ENCODE measurements at places on chromosomes 6 and 20. TPM values are rescaled to one million over a fixed set of nuclear protein-coding genes. Genes with fewer than 3 reads are reported as not detected.

The DST gene
- 206 TPM for total RNA-seq

- DNase-seq, result no peak
These were observed 87.8 kb downstream of the CTNNBL1 start for GRCh38 chr20:37781626-37782025.

DNA sequence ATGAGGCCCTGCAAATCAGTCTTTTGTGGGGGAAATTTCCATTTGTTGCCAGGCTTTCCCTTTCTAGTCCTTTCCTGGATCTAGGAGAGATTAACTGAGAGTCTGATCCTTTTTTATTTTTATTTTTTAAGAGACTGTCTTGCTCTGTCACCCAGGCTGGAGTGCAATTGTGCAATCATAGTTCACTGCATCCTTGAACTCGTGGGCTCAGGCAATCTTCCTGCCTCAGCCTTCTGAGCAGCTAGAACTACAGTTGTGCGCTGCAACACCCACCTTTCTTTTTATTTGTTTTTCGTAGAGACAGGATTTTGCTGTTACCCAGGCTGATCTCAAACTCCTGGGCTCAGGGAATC, 22.9 kb downstream of the OR2B2 start:
- DNase-seq, result no peak

DNA sequence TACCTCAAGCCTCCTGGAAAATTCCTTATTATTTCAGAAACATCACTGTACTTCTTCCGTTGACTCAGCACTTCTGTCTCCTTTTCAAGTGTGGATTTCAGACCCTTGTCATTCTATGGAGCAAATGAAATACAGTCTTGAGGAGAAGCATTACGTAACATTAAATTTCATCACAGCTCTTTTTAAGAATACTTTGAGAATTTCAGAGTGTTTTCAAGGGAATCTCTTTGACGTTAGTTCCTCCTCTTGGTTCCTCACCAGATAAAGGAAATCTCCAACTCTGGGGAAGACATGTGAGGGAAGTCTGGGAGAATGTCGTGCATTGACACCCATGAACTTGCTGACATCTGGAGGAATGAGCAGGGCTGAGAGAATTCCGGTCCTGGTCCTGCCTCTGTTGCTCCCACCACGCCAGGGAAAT, 32.3 kb downstream of the UST start:
- no peak for DNase-seq

- DNase-seq, result no peak
These were observed 30.9 kb downstream of the BAK1 start for GRCh38 chr6:33549196-33549595.

GRCh38 chr6:164507206-164507940, 802.0 kb downstream of the C6orf118 start:
- DNase-seq, result no peak

DNA sequence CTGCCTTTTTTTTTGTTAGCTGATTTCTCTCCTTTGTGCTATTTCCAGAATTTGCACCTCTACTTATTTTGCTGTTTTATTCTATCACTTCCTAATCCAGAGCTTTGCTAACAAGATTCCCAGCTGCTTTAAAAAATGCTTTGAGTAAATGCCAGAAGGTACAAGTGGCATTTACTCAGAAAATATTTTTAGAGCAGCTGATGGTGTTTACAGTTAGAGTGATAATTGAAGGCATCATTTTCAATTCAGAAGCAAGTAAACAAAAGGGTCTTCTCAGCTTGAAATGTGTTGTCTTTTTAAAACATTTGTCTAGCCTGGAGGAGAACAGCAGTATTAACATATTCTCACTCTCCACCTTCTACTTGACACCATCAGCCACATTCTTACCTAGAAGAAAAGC, 99.9 kb downstream of the OTOR start:
- DNase-seq, result no peak

DNA sequence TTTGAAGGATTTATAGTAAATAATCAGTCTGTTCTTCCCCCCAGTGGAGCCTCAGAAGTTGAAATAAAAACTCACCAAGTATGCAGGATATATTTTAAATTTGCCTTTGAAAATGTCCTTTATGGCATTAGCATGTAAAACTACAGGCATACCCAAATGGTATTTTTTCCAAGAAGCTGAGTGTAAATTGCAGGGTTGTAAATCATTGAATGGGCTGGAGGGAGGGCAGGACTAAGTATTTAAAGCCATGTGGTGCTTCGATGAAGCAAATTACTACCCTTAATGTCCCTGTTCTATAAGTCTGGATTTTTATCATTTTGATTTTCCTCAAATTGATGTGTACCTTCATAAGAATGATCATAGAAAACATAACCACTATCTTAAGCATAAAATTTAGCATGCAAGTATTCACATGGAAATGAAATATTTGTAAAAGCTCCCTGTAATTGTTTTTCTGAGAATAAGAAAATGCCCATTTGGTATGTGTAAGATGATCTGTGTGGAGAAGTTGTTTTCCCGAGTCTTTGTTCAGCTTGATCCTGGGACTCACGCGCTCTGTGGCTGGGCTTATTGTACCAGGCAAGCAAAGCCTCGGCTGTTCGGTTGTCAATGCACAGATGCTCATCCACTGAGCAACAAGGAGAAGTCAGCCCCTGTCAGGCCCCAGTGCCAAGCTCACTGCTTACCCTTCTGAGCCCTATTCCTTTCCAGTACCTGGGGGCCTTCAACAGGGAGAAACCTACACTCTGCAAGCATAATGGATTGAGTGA, 66.7 kb downstream of the CD164 start:
- DNase-seq, result no peak

DNA sequence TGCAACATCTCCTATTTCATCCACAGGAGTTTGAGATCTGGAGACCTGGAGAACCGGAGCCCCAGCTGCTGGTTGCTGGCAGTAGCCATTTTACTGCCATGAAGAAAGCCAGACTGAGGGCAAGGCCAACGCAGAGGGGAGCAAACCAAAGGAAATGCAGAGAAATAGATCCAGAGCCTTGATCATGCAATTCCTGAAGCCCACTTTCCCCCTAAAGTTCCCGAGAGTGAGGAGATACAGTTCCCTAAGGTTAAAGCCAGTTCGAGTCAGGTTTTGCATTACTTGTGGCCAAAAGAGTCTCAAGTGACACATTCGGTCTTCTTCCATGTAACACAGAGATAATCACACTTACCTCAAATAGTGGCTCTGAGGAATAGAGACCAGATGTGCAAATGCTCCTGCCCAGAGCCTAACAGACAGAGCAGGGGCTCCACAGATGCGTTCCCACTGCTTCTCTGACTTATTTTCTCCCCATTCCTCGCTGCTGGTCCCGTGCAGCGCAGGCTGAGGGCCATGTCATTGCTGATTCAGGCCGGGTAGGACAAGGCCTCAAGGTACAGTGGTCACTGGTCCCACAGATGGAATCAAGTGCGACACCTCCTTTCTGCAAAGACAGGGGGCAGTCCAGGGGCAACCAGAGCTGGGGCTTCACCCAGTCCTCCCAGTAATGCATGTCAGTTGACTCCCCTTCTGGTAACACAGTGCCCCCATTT, 35.1 kb upstream of the NFATC2 start:
- no peak for DNase-seq

GRCh38 chr6:98137391-98137790, 697.0 kb upstream of the POU3F2 start:
- DNase-seq, result no peak

- DNase-seq, result no peak
These were observed 56.8 kb downstream of the SNX9 start for GRCh38 chr6:157879873-157880254.

- DNase-seq, result peak; percentile 21
These were observed 29.7 kb downstream of the ATXN1 start for GRCh38 chr6:16731478-16732051.

Data from endothelial cell of umbilical vein (primary cell).